Left lobe of liver (tissue), 2 donors: ENCODE measurements at places on chromosomes 12 and 14. TPM values are rescaled to one million over a fixed set of nuclear protein-coding genes. Genes with fewer than 3 reads are reported as not detected.

GRCh38 chr14:96739200-96739910 is 57.8 kb upstream of the VRK1 start:
- DNase-seq = no peak

DNA sequence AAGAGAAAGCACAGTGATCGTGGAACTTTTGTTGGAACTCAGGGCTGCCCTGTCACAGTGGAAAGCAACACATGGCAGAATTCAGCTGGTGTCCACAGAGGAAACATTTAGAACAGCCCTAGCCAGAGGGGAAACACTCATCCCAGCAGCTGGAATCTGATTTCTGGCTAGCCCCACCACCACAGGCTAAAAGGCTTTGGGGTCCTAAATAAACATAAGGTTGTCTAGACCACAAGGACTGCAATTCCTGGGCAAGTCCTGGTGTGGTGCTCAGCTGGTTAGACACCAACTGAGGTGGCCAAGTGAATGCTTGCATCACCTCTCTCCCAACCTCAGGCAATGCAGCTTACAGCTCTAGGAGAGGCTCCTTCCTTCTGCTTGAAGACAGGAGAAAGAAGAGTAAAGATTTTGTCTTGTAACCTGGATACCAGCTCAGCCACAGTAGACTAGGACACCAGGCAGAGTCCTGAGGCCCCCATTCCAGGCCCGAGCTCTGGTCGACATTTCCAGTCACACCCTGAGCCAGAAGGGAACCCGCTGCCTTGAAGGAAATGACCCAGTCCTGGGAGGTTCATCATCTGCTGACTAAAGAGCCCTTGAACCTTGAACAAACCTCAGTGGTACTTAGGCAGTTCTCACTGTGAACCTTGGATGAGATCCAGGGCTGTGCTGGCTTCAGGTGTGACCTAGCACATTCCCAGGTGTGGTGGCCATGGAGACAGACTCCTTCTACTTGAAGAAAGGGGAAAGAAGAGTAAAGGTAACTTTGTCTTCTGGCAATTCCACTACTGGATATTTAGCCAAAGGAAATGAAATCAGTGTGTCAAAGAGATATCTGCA is 85.4 kb upstream of the PLXNC1 start:
- DNase-seq = no peak

- DNase-seq = no peak
Measured at GRCh38 chr12:67742461-67742860, 93.9 kb downstream of the DYRK2 start.

DNA sequence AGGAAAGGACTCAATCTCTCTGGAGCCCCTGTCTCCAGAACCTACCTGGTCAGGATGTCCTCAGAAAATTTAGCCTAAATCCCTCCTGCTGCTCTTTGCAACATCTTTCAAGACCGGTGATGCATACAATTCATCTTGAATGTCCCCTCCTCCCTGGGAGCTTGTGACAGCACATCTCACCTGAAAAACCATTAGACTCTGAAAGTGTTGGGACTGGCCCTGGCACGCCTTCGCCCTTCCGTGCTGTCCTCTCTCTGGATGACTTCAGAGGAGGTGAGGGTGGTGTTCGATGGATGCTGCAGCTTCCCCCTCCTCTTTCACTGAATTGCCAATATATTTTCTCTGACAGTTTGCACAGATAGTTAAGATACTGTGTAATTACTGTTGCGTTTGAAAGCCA is 90.9 kb upstream of the CISTR start:
- DNase-seq = no peak

DNA sequence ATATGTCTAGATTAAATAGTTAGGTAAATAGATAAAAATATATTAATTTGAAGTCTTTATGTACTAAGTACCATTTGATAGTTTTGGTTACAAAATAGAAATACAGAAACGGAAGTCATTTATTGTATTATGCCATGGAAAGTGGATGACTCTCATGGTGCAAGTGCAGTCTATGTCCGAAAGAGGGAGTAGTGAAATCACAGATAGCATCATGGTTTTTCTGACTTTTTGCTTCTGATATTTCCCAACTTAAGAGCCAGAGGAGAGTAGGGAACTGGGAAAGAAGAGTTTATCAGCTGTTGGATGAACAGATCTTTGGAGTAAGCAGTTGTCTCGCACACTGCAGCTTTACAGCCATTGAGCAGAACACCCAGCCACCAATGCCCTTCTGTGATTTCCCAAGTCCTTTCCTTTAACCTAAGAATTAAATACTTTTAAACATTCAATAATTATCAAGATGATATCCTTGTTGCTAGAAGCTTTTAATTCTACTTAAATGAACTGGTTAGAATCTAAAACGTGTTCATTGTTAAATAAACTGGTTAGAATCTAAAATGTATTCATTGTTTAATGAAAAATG is 18.4 kb upstream of the SRGAP1 start:
- no peak for DNase-seq

GRCh38 chr12:12349711-12350665 is at the start of gene MANSC1:
Gene MANSC1, minus strand, starts transcription at chr12:12350242. Its CDS starts 6,928 bp downstream, at chr12:12343314.
- DNase-seq = peak; percentile 81

Gene MORN3
- total RNA-seq = not detected

Gene ALDH1L2
- total RNA-seq = 0.18 TPM

Gene TMEM229B
- 0.93 TPM for total RNA-seq
